ENCODE measurements at places on chromosomes 5 and 9. TPM values are rescaled to one million over a fixed set of nuclear protein-coding genes. Genes with fewer than 3 reads are reported as not detected.

The SH2D3C gene
- total RNA-seq, result 4.2 TPM

The PCDHA10 gene
- total RNA-seq, result 0.78 TPM

The CCDC180 gene
- total RNA-seq, result 13.7 TPM

The WNT8A gene
- total RNA-seq, result not detected

The TXNDC8 gene
- not detected for total RNA-seq

The HMCN2 gene
- total RNA-seq, result 0.90 TPM

The PCDHGA9 gene
- 10.7 TPM for total RNA-seq

The MEIKIN gene
- total RNA-seq, result not detected

The PCDHA9 gene
- total RNA-seq, result 0.44 TPM

The NDUFB6 gene
- 36.9 TPM for total RNA-seq

The BAAT gene
- total RNA-seq, result not detected

The PCDHA6 gene
- total RNA-seq, result 1.3 TPM

The SLC6A18 gene
- total RNA-seq, result not detected

The BBLN gene
- 202 TPM for total RNA-seq

The MED22 gene
- total RNA-seq, result 42.2 TPM

The RNF145 gene
- total RNA-seq, result 53.4 TPM

The GPR107 gene
- 19.3 TPM for total RNA-seq

The SLC6A7 gene
- not detected for total RNA-seq

The PRR16 gene
- not detected for total RNA-seq

The SHB gene
- total RNA-seq, result 6.3 TPM
